ENCODE measurements at places on chromosomes 1 and 21.

- no peak for DNase-seq
Observed at GRCh38 chr1:59427155-59427554, 130.3 kb downstream of the FGGY start.

GRCh38 chr1:14661222-14661621, 62.7 kb downstream of the KAZN start:
- no peak for DNase-seq

GRCh38 chr1:239244084-239244483, 142.3 kb upstream of the CHRM3 start:
- no peak for DNase-seq

DNA sequence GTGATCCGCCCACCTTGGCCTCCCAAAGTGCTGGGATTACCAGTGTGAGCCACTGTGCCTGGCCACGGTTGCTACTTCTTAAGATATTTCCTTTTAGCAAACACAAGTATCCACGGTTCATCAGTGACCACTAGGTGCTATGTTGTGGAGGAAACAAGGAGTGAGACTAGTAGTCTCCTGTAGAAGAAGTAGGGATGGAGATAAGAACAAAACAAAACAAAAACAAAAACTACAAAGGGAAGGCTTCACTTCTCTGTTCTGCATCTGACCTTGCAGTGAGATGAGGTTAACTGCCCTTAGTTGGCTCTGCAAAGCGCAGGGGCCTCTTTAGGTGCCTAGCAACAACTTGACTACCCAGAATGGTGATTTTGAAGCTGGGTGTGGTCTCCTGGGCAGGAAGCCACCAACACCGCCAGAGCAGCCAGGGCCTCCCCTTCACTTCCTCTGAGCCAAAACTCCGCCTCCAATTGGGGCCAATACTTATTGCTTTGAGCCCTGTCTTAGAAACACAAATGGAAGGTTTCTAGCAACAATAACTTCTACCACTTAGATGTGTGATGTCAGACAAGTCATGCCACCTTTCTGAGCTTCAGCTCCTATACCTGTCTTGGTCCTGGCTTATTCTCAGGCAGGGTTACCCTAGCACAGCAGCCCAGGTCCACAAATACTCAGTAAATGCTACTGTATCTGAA, 12.8 kb upstream of the CDC42 start:
- DNase-seq = peak; percentile 72

- no peak for DNase-seq
Observed at GRCh38 chr1:234675006-234675405, 65.0 kb upstream of the IRF2BP2 start.

Measured in naive thymus-derived CD8-positive, alpha-beta T cell (primary cell).